ENCODE measurements at places on chromosomes 1 and 21.

GRCh38 chr1:165455111-165455510 lies 10.2 kb upstream of the RXRG start:
- no peak for DNase-seq

GRCh38 chr21:35408401-35408800 lies 359.3 kb upstream of the RUNX1 start:
- peak; percentile 4 for DNase-seq

DNA sequence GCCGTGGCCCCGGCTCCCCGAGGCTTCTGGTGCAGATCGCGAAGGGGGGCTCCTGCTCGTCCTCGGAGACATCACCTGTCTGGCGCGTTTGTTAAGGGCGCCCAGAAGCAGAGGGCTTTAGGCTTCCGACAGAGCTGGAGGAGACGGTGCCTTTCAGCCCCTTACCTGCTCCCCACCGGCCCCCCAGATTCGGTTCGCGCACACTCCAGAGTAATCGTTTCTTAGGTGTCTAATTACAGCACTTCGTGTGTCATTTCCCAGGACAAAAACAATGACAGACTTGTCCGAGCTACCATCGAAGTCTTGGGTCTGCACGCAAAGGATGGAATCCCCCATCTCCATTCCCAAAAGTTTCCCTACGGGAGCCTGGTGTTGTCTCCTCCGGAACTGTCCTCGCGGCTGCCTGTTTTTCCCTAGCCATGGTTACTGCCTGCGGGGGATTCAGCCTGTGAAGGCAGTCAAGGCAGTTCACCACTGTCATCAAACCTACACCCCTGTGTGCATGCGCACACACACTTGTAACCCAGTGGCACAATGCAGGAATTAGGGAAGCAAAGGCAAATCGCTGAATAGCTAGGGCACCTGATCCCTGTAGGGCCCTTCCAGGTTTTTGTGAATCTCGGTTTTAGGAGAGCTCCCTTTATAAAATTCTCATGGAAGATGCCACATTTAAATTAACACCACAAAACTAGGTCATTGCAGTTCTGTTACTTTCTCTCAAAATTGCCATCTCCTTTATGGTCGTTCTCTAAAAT lies 738 bp upstream of the CDC42BPA start:
- peak; percentile 81 for DNase-seq

DNA sequence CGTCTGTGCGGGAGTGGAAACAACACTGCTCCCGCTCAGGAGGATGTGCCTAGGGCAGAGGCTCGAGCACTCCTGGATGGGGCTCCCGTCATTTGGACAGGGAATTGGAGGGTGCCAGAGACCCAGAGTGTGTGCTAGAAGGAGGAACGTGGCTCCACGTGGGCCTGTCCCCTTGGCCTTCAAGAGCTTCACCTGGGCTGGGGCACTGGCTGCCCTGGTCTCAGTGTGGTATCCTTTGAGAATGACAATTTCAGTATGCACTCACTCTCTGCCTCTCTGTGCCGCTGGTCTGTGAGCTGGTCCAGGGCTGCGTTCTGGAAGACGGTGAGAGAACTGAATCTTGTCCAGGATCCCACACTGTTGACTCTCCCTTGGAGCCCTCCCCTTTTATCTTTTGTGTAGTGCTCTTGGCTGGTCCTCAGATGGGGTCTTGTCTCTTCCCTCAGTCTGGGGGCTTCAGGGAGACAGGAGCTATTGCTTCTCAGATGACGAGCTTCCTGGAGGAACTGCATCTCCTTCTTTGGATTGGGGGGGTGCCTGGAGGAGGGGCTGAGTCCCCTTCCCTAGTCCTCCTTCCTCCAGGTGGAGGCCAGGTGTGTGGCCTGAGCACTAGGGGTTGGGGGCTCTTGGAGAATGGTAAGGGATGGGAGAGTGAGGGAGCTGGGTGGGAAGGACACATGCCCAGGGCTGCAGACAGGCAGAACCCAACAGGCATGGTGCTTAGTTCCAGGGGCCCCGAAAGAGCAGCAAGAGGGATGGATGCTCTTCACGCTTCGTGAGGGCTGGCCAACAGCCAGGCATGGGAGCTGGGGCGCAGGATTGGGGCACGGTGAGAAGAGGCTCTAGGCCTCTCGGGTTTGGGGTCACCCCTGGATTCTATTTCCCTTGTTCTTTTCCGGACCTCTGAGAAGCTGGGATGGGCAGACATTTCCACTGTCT lies 14.8 kb upstream of the ETV3L start:
- DNase-seq, result no peak

DNA sequence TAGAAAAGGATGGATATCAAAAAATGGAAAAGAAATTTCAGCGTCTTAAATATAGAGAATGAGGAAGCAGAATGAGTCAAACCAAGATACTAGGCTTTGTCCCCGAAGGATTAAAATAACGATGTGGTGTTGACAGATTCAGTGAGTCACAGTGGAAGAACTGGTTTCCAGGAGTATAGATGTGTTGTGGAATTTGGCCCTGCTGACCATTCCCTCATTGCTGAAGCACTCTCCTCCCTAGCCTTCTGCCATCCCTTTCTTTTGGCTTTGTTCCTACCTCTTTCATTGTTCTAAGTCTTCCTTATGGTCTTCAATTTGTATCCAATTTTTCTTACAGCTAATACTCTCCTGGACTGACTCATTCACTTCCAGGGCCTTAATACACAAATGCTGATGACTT lies 23.1 kb upstream of the USP25 start:
- DNase-seq, result no peak

DNA sequence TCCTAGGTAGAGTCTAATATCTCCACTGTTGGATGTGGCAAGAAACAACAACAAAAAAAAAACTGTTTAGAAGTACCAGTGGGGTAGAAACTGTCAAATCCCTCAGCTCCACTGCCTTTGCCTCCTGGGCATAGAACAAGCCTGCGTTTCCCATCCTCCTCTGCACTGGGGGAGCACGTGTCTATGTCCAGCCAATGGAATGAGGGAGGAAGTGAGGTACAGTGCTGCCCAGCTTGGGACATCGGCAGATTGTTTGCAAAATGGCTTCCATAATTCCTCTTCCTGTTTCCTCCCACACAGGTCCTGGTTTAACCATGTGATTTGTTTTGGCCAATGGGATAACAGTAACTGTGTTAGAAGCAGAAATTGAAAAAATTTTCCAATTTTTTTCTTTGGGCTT lies 39.1 kb downstream of the PSMG1 start:
- no peak for DNase-seq

GRCh38 chr1:185816460-185816859 lies 82.3 kb downstream of the HMCN1 start:
- DNase-seq, result no peak

DNA sequence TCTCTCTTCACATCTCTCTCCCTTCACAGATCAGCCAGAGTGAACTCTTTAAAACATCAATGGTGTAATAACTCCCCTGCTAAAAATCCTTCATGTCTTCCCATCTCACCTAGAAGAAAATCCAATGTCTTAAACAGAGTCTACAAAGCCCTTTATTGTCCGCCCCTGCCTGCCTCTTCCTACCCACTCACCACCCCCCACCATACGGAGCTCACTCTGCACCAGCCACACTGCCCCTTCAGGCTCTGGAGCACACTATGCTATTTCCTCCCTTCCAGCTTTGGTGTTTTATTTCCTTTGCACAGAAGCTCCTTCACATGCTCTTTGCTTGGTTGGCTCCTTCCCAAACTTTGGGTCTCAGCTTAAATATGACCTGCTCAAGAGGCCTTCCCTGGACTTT lies 10.2 kb downstream of the CAMK1G start:
- DNase-seq, result no peak

DNA sequence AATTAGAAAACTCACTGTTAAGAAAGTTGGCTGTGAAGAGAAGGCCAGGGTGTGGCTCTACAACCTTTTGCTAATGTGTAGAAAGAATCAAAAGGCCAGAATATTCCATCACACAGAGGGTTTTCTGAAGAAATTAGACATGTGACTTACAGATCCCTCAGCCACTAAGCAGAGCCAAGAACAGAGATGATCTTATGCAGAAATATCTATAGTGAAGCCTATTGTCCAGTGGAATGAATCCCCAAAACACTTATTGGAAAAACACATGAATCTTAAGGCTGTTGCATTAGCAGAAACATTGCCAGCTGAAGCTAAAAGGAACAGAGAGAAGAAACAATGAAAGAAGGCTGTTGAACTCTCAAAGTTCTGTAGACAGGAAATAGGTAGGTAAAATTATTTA lies 979.2 kb downstream of the MRPL39 start:
- no peak for DNase-seq

DNA sequence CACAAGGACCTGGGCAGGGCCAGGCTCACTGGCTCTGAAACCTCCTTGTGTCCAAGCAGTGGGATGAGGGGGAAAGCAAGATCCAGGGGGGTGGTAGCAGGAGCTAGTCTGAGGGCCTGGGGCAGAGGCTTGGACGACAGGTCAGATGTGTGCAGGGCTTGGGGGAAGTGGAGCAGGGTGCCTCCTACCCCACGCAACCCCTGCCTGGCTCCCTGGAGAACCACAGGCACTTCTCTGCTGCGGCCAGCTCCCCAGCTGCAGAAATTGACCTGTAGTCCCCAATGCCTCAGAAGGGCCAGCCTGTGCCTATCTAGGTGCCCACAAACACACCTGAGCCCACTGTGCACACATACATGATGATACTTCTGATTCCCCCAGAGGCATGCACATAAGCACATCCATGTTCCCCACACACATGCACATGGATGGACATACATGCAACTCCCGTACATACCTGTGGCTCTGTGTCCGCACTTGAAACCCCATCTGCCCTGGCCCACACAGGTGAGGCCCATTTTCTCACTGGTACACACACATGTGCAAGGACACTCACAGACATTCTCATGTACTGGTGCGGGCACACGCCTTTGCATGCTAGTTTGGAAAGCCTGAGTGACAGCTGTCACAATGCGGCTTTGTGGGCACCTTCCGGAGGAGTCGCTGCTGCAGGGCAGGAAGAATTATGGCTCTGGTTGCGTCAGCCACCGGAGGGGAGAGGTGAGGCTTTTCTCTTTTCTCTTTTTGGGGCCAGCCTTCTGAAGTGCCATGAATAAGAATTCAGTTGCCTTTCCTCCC lies 247.2 kb upstream of the CSF3R start:
- no peak for DNase-seq

GRCh38 chr21:34534522-34534921 lies 22.5 kb upstream of the KCNE1 start:
- no peak for DNase-seq

DNA sequence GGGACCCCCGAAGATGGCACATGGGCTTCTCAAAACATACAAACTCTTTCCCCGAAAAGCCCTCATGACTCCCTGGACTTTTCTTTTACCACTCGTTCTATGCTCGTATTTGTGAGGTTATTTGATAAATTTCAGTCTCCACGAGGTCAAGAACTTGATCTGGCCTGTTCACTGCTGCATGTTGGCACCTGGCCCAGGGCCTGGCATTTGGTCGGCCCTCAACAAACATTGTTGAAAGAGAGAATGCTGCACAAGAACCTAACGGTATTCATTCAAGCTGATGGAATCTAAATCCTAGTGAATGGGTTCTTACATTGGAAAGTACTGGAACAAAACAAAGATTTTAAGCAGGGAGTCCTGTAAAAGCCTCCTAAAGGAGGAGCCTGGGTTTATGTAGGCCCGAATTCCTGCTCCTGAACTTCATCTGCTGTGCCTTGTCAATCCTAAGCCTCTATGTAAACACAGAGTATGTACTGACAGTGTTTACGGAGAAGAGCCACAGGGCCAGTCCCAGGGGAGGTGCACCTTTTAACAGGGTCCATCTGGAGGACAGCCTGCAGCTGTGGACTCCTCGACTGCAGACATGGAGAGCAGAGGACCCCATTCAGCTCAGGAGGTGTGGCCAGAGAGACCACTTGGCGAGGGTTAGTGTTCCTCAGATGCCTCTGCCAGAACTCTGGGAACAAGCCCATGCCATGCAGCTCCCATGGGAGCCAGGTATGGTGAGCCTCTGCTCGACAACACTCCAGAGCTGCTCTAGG lies 46.9 kb downstream of the L1TD1 start:
- no peak for DNase-seq

DNA sequence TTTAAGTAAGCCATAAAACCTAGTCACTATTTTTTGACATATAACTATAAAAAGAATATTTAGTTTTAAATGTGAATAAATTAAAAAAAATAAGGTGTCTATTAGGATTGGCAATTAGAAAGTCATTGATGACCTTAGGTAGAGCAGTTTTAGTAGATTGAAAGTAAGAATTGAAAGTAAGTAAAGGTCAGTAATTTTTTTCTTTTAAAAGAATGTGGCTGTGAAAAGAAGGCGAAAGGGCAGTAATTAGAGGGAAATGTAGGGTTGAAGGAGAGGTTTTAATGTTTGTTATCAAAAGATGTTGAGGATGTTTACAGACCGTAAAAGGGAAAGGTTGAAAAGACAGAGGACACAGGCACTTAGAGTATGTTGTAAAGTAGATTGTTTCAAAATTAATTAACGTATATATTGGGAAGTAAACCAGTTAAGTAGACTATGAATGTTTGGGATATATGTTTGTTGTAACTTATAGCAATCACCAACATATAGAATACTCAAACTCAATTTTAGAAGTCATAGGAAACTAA lies 41.0 kb downstream of the ZFYVE9 start:
- DNase-seq, result no peak

DNA sequence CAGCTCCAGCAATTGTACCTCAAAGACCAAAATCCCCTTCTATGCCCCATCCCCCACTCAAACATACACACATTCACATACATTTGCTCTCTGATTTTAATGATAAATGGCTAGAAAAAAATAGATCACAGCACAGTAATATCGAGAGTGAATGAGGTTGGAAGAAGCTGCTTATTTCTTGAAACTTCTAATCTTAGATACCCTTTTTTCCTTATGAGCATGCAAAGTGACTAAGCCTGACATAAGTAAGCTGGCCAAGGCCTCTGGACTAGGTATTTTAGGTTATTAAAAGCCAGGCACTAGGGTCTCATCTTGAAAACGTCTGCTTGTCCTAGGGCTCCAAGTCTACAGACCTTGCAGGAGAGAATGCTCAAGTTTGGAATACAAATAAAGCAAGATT lies 133.6 kb downstream of the TGFBR3 start:
- DNase-seq, result no peak

DNA sequence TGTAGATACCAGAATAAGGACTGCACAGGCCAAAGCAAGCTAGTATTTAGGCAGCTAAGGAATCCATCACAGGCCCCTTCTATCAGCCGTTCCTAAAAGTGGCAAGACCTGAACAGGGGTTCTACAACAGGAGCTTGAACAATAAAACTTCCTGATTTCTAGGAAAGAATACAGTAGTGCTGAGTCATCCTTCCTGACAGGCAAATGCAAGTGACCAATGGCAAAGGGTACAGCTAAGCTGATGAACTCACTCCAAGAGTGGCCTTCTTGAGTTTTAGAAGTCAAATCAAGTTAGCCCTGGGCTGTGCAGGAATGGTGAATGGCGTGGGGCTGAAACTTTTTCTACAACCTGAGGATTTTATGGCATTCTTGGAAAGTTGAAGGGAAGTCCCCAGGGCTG lies 112.9 kb downstream of the GREM2 start:
- no peak for DNase-seq

DNA sequence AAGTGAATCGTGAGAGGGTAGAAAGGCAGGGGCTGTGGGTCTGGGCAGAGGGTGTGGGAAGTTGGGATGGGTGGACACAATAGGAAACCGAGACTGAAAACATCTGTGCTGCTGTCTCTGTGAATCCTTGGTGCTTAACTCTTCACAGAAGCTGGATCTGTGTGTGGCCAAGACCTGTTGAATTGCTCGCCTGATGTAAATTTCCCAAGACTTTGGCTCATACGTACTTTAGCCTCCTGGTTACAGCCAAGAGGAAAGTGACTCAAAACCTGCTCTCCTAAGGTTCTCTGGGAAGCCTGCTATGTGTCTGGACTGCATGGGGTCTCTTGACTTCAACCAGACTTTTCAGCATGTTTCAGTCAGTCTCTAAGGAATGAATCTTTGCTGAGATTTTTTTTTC lies 270.3 kb downstream of the RWDD3 start:
- DNase-seq, result no peak

Measured in neural progenitor cell (in vitro differentiated cells).